ENCODE measurements at places on chromosomes 3 and 15. TPM values are rescaled to one million over a fixed set of nuclear protein-coding genes. Genes with fewer than 3 reads are reported as not detected.
A peak's percentile ranks its signal among the peaks of the same experiment; 100 is the strongest.

GRCh38 chr3:79847928-79848327 lies 80.1 kb upstream of the ROBO1 start:
- no peak for DNase-seq

GRCh38 chr15:83766339-83766738 lies 112.4 kb downstream of the ADAMTSL3 start:
- DNase-seq: no peak

Gene ITIH3
- not detected for total RNA-seq

Gene ADAMTS7
- 37.9 TPM for total RNA-seq

Gene C2CD4A
- total RNA-seq: not detected

DNA sequence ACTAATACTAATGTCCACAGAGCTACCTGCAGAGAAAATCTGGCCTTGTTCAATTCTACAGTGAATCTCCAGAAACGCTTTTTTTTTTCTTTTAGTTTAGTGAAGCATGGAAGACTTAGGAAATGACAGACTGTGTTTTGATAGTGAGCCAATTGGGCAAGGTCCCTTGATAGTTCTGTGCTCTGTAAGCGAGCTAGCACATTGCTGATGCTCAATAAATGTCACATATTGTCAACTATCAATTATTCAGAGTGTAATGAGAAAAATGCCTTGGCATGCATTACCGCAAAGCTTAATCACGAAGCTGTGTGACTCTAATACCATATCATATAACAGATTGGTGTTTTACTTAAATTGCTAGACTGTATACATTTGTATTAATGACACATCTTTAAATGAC lies 5.2 kb upstream of the C3orf85 start:
- DNase-seq: no peak

Gene CMTM8
- 3.8 TPM for total RNA-seq

Gene ZSCAN29
- 11.6 TPM for total RNA-seq

Gene PIGX
- total RNA-seq: 14.1 TPM

GRCh38 chr15:75809986-75810750 lies 33.1 kb upstream of the UBE2Q2 start:
- no peak for DNase-seq

DNA sequence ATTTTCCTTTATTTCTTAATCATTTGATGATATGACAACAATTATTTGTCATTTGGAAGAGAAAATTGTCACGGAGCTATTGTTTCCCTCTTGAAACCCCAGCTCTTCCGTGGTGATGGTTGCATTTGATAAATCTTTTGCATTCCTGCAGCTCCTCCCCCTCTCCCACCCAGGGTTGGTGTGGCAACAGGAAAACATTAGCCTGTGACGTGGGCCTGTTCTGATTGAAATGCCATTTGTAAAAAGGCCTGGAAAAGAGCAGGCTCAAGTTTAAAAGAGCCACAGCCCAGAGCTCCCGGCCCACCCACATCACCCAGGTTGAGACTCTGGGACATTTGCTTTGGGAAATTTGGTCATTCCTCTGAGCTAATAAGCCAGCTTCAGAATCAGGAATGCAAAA lies 282.5 kb downstream of the RPLP1 start:
- DNase-seq: no peak

- no peak for DNase-seq
These were observed 14.1 kb downstream of the MYLK start for GRCh38 chr3:123870033-123870432.

- DNase-seq: no peak
These were observed 36.8 kb downstream of the RBMS3 start for GRCh38 chr3:29317659-29318173.

- DNase-seq: no peak
These were observed 53.4 kb upstream of the PRICKLE2 start for GRCh38 chr3:64278625-64279024.

GRCh38 chr3:120791913-120792312 lies 49.4 kb downstream of the GTF2E1 start:
- no peak for DNase-seq

GRCh38 chr3:24435584-24435983 lies 59.1 kb downstream of the THRB start:
- DNase-seq: no peak

Gene EOGT
- total RNA-seq: 17.1 TPM

Gene TRH
- not detected for total RNA-seq

DNA sequence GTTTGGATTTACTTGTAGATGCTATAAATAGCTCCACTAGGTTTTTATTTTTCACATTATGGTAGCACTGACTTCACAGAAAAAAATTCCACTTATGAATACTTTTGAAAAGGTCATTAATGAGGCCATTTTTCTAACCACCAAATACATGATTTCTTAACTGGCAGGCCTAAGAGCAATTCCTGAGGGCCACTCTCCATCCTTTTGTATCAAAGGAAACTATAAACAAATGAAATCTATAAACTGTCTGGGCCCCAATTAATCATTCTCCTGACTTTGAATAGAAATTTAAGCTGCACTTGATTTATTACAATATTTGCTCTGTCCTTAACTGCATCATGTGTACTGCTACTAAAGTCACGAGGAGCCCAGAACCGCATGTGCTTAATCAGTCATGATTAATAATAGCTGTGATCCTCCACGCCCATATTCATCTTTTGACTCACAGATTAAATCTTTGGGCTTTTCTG lies 25.1 kb upstream of the MTMR10 start:
- no peak for DNase-seq

DNA sequence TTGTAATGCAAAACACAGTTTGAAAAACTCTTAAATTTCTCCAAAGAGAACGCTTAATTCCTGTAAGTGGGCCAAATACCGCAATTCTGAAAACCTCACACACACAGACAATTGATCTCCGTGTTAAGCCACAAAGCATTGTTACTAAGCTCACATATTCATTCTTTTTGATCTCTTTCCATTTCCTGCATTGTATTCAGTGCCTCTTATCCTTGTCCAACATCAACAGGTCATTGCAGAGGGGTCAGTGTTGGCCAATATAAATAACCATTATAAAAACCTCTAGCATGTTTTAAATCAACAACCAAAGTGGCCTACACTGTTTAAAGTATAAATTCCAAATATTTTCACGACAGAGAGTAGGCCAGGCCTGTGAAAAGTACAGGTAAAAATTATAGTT lies 171.1 kb downstream of the PDZRN3 start:
- DNase-seq: no peak

DNA sequence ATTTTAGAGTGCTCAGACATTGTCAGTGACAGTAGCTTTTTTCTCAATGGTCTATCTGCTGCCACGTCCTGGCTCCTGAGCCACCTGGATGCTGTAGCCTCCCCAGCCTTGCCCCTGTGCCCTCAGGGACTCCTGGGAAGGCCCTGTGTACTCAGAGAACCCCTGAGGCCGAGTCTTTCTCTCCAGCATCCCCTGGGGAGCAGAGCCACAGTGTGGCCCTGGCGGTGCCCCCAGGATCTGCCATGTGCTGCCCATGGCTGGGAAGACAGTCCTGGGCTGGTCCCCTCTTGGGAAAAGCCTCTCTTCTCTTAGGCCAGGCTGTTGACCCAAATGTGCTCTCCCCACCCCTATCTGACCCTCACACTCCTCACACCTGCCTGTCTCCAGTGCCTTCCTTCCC lies 5.0 kb downstream of the MYD88 start:
- no peak for DNase-seq

GRCh38 chr3:128523591-128523990 lies 30.6 kb upstream of the GATA2 start:
- DNase-seq: no peak

DNA sequence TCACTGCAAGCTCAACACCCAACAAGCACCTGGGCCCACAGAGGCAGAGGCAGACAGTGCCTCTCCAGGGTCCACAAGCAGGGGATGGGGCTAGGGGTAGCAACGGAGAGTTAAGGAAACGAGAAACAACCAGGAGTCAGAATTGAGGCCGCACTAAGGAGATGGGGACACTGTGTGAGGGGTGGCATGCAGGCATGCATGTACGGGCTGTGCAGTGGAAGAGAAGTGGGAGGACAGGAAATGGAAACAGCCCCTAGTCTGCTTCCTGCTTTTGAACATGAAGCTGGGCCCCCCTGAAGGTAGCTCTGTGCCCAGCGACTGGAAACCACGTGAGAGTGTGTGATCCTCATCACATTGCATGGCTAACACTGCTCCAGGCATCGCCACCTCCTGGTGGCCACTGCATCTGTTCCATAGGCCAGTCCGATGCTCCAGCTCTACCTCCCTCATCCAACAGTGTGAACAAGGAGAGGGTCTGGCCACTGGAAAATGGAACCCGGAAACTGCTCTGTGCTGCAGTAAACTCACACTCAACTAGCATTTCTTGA lies 44.0 kb downstream of the XXYLT1 start:
- DNase-seq: no peak

Gene XCR1
- total RNA-seq: not detected

DNA sequence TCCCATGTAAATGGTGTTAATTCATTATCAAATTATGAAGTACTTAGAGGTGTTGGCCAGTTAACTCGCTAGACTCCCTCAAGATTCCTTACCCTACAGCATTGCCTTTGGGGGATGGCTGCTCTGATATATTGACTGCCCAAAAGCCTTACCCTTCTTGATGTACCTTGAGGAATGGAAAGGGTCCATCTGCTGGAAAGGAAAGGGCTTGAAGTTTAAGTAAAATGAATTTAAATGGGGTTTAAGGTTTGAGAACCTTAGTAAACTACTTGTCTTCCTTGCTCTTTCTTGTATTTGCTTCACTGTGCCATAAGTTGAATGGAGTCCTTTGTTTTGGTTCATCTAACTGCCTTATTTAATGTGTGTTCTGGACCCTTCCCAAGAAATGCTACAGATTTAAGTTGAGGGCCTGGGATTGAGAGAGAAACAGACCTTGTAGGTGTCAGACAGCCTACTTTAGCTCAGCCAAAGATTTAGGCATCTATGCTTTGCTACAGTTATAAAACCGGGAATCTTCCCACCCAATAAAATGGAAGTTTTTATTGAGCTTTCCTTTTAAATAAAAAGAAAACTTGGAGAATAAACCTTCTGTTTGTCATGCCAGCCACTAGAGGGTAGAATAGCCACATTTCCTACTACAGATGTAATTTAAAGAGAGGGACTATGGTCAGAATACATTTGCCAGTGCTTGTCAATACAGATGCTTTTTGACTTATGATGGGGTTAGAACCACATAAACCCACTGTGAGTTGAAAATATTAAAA lies 25.3 kb downstream of the CMSS1 start:
- no peak for DNase-seq

GRCh38 chr3:180959691-180960090 lies 29.8 kb downstream of the DNAJC19 start:
- no peak for DNase-seq

- no peak for DNase-seq
These were observed 188.6 kb upstream of the TBL1XR1 start for GRCh38 chr3:177385831-177386301.

GRCh38 chr3:19598870-19599269 lies 335.1 kb downstream of the EFHB start:
- no peak for DNase-seq

Gene IGSF10
- total RNA-seq: 1.9 TPM

DNA sequence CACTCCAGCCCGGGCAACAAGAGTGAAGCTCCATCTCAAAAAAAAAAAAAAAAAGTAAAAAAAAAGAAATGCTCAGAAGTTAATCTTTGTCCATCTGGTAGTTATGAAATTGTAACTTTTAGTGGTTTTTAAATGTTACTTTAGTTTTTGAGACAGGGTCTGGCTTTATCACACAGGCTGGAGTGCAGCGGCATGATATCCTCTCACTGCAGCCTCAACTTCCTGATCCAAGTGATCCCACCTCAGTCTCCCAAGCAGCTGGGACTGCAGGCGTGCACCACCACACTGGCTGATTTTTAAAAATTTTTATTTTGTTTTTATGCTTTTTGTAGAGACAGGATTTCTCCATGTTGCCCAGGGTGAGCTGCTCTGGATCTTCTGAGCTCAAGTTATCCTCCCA lies 1.3 kb downstream of the RNU5B-1 start:
- no peak for DNase-seq

Gene USP4
- total RNA-seq: 37.3 TPM

Gene LDHAL6B
- not detected for total RNA-seq

DNA sequence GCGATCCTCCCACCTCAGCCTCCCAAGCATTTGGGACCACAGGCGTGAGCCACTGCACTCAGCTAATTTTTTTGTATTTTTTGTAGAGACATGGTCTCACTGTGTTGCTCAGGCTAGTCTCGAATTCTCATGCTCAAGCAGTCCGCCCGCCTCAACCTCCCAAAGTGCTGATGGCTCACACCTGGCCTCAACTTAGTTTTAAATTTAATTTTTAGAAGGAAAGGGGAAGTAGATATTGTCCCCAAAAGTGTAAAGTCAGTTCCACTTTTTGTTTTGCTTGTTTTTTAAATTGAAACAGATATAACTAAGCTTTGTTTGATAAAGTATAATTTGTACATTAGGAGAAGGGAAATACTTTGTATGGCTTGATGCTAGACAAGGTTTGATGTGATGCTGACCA lies 31.3 kb upstream of the NFKBIZ start:
- no peak for DNase-seq

- no peak for DNase-seq
These were observed 49.0 kb downstream of the LARS2 start for GRCh38 chr3:45437383-45437782.

DNA sequence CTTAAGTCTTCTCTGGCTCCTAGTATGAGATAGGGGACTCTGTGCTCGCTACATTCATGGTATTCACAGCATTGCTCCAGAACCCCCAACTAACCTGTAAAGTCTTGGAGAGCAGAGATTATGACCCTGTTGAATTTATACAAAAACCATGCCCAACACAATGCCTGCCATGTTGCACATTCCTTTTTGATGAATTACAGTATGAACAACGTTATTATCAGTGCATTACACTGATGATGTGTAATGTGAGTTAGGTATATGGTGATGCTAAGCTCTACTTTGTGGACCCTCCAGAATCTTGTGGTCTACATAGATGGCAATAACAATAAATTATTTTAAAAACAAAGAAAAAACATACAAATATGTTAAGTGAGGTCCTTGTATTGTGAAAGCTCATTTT lies 64.3 kb downstream of the EOMES start:
- no peak for DNase-seq

Gene PAK6
- 11.1 TPM for total RNA-seq

DNA sequence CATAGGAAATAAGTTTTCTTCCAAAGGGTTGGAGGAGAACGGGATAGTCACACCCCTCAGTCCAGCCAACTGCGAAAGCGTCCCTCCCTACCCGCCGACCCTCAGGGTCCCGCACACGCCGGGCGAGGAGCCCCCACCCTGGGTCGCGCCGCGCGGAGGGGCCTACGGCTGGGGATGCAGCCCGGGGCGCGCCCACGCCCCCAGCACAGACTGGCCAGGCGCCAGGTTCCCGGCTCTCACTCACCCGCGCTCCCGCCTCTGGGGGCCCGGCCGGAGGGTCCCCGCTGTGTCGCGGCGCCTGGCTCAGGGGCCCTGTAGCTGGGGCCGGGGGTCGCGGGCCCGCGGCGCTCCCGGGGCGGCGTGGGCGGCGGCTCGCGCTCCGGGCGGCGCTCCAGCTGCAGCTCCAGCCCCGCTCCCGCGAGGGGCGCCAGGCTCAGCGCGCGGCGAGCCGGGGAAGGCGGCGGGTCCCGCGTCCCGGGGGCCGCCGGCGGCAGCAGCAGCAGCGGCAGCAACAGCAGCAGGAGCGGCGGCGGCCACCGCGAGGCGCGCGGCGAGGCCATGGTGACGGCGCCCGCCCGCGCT lies 375 bp downstream of the HEG1 start:
- DNase-seq: peak; percentile 63

GRCh38 chr3:55607175-55607574 lies 120.1 kb upstream of the WNT5A start:
- DNase-seq: no peak

Gene NECTIN3
- 9.1 TPM for total RNA-seq

Gene TUSC7
- not detected for total RNA-seq

GRCh38 chr3:23592961-23593931 lies 212.5 kb upstream of the UBE2E1 start:
- DNase-seq: no peak

All from left ventricle myocardium superior (tissue), 1 donor.